Umbilical cord (tissue), 2 donors: ENCODE measurements at places on chromosomes 5 and 9. TPM values are rescaled to one million over a fixed set of nuclear protein-coding genes. Genes with fewer than 3 reads are reported as not detected.
A peak's percentile ranks its signal among the peaks of the same experiment; 100 is the strongest.

GRCh38 chr5:124200381-124200780, 546.1 kb downstream of the ZNF608 start:
- no peak for DNase-seq

GRCh38 chr9:93486268-93486667, 32.9 kb upstream of the FAM120AOS start:
- DNase-seq: no peak

CCNJL gene
- 0.72 TPM for total RNA-seq

SLC36A3 gene
- 1.4 TPM for total RNA-seq

ARAP3 gene
- 5.3 TPM for total RNA-seq

- no peak for DNase-seq
These were observed 155.2 kb downstream of the ADAMTSL1 start for GRCh38 chr9:18629136-18629535.

DNA sequence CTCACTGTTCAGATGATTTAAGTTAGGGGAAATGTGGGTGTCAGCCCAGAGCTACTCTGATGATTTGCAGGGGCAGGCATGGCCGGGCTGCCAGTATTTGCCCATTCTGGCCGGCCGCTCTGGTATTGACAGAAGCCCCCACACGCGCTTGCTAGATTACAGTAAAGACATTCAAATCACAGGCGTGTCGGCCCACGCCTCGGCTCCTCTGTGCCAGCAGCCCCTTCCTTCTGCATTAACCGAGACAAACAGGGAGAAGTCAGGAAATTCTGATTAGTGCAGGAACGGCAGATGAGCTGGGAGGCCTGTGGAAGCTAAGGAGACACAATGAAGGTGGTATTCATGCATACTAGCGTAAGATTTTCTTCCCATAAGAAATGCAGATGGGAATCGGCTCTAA, 113.3 kb downstream of the CRB2 start:
- no peak for DNase-seq

DNA sequence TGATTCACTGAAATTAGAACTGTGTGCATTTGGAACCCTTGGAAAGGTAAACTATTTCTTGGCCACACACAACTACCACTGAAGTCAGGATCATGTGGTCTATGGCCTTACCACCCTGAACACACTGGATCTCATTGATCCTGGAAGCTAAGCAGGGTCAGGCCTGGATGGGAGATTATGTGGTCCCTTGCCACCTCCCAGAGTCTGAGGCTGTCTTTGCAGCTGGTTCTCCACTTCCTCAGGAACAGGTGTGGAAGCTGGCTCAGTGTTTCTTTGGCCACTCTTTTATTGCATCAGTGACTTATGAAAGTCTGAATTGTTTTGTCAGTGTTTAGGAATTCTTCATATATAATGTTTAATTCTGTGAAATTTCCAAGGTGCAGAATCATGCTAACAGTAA, 89.2 kb downstream of the TEK start:
- DNase-seq: no peak

SPATA31D4 gene
- 1.7 TPM for total RNA-seq

- peak; percentile 86 for DNase-seq
These were observed 345.7 kb upstream of the WWC1 start for GRCh38 chr5:167945542-167946384.

DNA sequence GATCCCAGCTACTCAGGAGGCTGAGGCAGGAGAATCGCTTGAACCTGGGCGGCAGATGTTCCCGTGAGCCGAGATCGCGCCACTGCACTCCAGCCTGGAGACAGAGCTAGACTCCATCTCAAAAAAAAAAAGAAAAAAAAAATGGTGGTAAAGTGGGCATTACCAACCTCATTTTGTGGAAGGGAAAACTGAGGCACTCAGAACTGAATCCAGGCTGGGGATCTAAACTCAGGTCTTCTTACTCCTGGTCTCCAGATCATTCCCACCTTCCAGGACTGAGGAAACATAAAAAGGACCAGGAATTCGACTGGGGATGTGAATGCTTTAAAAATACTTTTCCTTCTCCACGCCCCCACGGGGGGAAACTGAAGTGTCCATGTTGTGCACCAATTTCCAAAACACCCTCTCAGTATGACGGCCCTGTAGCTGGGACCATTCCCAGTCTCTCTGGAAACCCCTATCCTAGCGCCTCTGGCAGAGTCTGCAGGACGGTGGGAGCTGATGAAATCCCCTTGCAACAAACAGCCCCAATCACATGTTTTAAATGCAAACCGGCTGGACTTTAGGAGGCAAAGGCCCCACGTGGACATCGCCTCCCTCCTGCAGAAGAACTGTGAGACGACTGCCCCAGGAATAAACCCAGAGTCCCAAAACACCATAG, 8.9 kb upstream of the AKNA start:
- peak; percentile 38 for DNase-seq

DNA sequence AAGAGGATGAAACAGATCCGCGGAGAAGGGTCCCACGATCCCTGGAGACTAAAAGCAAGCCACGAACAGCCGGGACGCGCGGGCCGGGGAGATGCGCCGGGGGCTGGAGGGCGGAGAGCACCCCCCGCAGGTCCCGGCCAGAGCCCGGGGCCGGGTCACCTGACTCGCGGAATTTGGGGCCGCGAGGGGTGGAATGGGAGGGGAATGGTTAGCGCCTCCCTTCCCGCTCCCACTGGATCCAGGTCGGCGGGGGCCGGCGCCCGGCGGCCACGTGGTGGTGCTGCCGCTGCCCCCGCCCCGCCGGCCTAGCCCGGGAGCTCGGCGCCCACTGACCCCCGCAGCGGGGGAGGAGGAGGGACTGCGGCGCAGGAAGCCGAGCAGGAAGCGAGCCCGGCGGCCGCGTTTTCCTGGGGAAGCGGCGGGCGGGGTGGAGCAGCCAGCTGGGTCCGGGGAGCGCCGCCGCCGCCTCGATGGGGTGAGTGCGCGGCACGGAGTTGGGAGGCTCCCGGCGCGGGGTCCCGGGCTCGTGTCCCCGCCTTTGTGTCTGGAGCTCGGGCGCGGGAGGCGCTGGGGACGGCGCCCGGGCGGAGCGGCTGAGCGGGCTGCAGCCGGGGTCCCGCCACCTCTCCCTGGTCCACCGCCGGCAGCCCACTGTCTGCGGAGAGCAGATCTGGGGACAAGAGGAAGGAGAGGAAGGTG, at the start of gene RAI14:
RAI14 (plus strand) TSS at position 328 of the 699 bp plus-strand sequence. CDS start 30,592 bp downstream, outside the sequence.
- DNase-seq: peak; percentile 91

DCTN4 gene
- 87.4 TPM for total RNA-seq

C9 gene
- 0.24 TPM for total RNA-seq

- DNase-seq: no peak
These were observed 117.3 kb upstream of the TNC start for GRCh38 chr9:115235221-115235620.

GRCh38 chr5:1668141-1668721, 131.4 kb downstream of the MRPL36 start:
- DNase-seq: no peak

DNA sequence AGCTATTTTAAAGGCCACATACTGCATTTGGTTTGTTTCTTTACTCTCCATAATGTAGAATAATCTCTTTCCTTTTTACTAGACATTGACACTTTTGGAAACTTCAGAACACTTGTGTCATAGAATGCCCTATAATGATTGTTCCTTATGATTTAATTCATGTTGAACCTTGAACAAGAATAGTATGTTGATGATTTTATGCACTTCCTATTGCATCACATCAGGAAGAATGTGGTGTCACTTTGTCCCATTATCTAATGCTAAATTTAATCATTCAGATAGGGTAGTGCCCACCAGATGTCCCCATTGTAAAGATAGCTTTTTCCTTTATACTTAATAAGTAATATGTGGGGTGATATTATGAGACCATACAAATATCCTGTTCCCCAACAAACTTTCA, 19.4 kb upstream of the DEPDC1B start:
- DNase-seq: no peak

PLPP7 gene
- total RNA-seq: 9.6 TPM

NKD2 gene
- total RNA-seq: 1.9 TPM

GRCh38 chr9:77433675-77434445, 214.3 kb downstream of the GNA14 start:
- DNase-seq: peak; percentile 68

DNA sequence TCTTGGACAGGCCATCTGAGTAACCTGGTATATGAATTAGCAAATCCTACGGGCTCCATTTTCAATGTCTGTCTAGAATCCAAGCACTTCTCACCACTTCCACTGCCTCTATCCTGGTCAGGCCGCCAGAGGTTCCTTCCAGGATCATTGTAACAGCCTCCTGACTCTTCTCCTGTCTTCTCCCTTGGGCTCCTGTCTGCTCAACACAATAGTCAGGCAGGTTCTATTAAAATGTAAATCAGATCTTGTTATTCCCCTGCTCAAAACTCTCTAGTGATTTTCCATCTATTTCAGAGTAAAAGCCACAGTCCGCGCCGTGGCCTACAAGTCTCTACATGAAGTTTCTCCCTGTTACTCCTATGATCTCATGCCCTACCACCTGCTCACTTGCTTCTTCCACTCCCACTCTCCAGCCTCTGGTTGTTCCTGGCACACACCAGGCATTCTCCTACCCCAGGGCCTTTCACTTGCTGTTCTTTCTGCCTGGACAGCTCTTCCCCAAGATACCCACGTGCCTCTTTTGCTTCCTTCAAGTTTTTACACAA, 21.7 kb downstream of the ZNF366 start:
- peak; percentile 18 for DNase-seq

- DNase-seq: no peak
These were observed 81.7 kb upstream of the RUFY1 start for GRCh38 chr5:179468696-179469095.

- no peak for DNase-seq
These were observed 69.1 kb downstream of the PBX3 start for GRCh38 chr9:125816321-125816720.

DNA sequence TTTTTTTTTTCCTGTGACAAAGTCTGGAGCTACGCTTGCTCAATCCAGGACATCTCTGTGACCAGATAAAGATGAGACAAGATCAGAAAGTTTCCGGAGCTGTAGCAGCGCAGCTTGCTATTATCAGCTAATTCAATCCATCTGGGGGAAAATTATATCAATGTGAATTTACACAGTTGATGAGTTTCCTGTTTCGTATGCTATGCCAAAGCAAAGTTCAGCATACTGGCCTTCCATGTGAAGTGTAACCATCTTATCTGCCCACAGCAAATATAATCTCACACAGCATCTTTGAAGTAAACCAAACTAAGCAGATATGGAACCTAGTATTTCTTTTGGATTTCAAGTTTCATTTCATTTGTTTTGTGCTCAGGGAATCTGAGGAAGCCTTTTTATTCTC, 1767.7 kb downstream of the EFNA5 start:
- no peak for DNase-seq
